ENCODE measurements at places on chromosomes 1 and 21.
A peak's percentile ranks its signal among the peaks of the same experiment; 100 is the strongest.

DNA sequence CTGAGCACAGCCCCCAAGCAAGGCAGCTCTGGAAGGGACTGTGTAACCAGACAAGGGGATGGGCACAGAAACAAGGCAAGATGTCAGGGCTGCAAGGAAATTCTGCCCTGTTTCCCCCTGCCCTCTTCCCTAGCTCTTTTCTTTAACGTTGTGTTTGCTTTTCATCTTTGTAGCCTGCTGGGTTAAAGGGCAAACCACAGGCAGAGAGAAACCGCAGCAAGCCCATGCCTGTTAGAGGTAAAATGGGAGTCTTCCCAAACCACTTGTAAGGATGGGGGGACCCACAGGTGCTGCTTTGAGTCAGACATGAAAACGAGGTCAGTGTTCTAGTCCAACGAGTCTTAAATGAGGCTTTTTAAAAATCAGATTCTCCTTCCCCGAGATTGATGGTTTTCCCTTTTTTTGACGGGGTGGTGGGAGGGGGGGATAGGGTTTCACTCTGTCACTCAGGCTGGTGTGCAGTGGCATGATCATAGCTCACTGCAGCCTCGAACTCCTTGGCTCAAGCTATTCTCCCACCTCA is 13.3 kb downstream of the TGFBR3 start:
- DNase-seq: no peak

GRCh38 chr1:209659909-209660308 is 7.7 kb upstream of the LAMB3 start:
- DNase-seq: no peak

DNA sequence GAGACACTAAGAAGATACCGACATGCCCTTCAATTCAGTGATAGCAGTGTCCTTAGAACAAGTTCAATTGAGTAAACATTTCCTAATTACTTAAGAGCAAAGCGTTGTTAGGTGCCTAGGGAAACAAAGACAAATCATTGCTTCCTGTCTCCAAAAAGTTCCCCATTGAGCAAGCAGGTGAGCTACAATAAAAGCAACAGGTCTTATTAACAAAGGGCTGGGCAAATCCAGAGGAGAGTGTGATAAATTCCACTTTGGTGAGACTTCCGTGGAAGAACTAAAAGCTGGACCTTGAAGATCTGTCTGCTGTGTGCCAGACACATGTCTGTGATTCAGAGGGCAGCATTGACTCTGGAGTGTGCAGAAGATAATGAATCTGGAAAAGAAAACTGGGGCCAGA is 1.9 kb upstream of the TUT4 start:
- no peak for DNase-seq

- DNase-seq: no peak
Observed at GRCh38 chr1:82788660-82789059, 987.9 kb downstream of the ADGRL2 start.

GRCh38 chr1:3981746-3982505 is 81.9 kb upstream of the C1orf174 start:
- no peak for DNase-seq

GRCh38 chr1:206075786-206076755 is 23.1 kb downstream of the RHEX start:
- no peak for DNase-seq

GRCh38 chr1:214296860-214297745 is 16.1 kb downstream of the SMYD2 start:
- no peak for DNase-seq

GRCh38 chr1:235941876-235942624 is 75.3 kb upstream of the LYST start:
- DNase-seq: no peak

- DNase-seq: peak; percentile 53
Observed at GRCh38 chr1:208535511-208535910, 291.3 kb upstream of the PLXNA2 start.

- peak; percentile 57 for DNase-seq
Observed at GRCh38 chr1:160256396-160257046, 5.8 kb downstream of the DCAF8 start.

GRCh38 chr1:41240781-41241353 is 1.2 kb downstream of the SCMH1 start:
- DNase-seq: peak; percentile 48

DNA sequence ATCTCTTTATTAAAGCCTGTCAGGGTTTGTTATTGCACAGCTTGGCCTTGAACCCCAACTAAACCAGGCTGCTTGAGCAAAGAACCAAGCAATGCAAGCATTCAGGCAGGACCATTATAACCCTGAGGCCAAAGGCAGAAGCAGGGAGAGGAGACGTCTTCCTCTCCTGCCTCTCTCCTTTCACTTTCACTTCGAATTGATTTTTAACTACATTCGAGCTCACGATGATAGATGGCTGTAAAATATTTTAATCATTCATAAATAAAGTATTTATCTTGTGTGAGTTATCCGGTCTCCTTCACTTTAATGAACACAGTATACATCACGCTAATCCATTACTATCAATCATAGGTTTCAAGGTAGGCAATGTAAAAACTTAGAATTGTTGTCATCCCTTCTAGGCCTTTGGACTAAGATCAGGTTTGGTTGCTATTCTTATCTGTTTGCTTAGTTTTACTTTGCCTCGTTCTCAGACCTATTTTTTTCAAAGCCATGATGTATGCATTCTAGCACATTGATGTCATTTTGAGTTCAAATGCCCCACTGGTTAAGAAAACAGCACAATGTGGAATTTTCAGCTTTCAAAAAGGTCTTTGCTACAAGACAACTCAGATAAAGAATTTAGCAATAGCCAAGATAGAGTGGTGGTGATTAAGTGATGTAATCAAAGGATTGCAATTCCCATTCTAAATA is 480.2 kb upstream of the RUNX1 start:
- DNase-seq: no peak

- no peak for DNase-seq
Observed at GRCh38 chr1:209404577-209404976, 178.9 kb upstream of the CAMK1G start.

DNA sequence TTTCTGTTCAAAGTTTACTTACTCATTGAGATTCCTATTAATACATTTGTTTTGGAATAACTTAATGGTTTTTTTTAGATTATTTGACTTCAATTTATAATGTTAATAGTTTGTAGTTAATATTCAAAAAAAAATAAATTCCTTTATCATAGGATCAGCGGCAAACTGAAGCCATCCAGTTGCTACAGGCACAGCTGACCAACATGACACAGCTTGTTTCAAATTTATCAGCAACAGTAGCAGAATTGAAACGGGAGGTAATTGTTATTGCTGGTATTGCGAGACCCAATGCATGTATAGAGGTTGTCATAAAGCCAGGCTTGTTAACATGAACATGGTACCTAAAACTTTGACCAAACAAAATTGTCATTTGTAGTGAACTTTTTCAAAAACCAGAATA is 59.0 kb upstream of the FASLG start:
- DNase-seq: no peak
